Fibroblast of skin of abdomen (primary cell): ENCODE measurements at places on chromosomes 3 and 15.
A peak's percentile ranks its signal among the peaks of the same experiment; 100 is the strongest.

- peak; percentile 35 for DNase-seq
Observed at GRCh38 chr3:14803101-14803980, 15.4 kb upstream of the FGD5 start.

GRCh38 chr15:79947009-79947408, 24.0 kb downstream of the BCL2A1 start:
- DNase-seq = no peak

DNA sequence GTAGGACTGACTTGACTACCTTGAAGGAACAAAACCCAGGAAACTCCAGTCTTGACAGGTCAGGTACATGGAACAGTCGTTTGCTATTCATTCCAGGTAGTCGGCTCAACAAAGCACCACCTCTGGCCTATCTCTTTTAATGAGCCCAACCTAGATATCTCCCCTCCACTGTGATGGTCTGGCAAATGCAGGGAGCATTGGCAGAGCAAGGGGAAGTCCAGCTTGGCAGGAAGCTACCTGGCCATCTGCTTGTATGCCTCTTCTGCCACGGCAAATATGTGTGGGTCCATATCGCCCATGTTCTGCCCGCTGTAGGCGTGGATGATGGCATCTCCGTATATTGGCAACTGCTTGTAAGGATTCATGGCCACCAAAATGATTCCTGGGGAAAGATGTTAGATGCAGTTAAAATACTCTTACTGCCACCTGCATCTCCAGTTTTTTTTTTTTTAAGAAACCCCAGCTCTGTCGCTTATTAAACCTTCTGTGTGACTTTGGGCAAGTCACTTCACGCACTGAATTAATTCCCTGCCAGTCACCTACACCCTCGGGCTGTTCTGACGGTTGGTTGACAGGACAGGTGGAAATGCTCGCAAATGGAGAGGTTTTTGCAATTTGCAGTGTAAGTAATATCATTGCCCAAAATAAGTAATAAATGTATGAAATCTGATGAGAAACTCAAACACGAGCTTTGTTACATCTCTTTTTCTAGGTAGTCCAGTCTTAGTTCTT, 16.8 kb downstream of the MYO5C start:
- no peak for DNase-seq

DNA sequence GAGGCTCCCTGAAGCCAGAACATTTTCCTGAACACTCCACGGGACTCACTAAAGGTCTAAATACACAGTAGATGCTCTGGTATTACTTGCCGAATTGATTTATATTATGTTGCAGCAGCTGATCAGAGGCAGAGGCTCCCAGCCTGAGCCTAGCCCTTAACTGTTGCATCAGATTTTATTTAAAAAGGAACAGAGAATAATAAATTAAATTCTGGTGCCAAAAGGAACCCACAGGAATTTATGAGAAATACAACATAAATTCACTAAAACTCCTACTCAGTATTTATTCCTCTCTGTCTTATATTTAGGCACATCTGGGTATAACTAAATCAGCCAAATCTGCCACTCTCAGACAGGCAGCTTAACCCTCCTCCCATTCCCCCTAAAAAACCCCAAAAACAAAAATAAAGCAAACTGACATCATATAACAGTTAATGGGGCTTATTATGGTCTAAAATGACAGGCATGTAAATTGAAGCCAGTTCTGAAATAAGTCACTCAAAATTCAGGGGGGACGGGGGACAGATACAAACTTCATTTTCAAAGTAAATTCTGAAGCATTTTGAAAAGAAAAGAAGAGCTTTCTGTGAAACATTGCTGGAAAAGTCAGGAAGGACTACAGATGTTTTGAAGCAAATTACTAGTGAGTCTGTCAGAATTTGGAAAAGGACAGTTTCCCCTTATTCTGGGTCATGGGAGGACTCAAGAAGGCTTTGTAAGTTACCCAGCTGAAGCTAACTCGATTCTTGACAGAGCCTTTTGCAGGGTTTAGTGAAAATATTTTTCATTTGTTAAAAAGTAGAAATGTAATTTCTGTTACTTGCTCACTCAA, 53.8 kb upstream of the CORO2B start:
- peak; percentile 97 for DNase-seq

DNA sequence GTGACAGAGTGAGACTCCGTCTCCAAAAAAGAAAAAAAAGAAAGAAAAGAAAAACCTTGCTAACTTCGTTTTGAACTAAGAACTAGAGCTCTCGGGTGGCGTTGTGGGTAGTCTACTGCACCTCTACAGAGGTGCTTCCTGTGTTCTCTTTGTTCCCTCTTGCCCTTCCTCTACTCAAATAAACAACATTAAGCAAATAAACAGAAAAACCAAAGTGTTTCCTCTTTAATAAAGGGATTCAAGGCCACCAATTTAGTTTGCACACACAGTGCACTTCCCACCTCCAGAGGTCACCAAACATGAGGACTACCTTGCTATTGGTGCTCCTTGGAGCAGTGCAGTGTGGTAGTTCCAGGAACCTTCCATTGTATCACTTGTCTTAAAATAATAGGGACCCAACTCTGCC, 354.2 kb upstream of the TBL1XR1 start:
- DNase-seq = no peak
